ENCODE measurements at places on chromosomes 1 and 21. TPM values are rescaled to one million over a fixed set of nuclear protein-coding genes. Genes with fewer than 3 reads are reported as not detected.

DNA sequence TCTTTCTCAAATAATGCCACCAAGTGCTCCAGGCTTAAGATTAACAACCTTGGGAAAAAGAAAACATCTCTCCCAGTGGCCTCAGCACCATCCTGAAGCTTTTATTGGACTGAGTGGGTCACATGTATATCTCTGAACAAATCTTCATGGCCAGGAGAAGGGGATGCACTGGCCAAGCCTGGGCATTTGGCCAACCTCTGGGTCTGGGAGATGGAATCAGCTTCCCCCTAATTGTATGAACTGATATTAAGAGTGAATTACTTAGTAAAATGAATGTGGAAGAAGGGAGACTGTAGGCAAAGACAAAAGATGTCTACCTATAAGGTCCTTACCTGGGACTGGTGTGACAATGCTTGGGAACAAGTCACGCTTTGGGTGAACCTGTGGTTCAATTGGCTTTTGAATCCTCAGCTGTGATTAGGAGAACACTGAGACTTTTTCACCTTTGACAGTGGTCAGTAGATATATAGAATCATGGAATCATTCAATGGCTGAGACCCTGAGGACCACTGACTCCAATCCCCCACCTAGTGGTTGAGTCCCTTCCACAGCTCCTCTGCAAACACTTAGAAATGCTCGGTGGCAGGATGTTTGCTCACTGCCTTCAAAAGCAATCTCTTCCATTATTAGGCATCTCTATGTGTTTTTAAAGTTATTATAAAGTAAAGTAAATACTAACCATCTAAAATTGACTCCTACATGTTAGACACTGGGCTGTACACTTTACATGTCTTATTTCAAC lies 102.6 kb upstream of the ATP1A1 start:
- H3K4me1 ChIP-seq = no peaks in the 10 kb centered on the region
- H3K27me3 ChIP-seq = no peaks in the 10 kb centered on the region
- H3K27ac ChIP-seq = no peak overlapping the region
- DNase-seq = no peak

DNA sequence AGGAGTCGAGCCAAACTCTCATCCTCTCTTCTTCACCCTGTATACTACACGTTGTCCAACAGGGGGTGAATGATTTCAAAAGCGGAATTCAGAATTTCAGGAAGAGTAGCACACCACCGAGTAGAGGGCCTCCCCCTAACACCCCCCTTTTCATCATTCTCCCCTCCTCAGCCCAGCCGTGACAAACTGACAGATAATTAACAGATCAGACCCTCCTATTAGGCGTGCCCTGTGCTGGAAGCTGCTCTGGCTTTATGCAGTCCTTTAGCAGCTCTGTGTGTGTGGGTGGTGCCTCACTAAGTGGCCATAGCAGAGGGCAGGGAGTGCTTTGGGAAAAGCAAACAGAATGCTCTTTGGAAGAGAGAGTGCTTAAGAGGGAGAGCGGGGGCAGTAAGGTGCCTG lies 44.3 kb downstream of the PEX14 start:
- no peak for DNase-seq
- H3K27me3 ChIP-seq = no peaks in the 10 kb centered on the region
- H3K27ac ChIP-seq = no peak overlapping the region
- H3K36me3 ChIP-seq = peaks cover 20% of the 10 kb centered on the region
- peaks cover 59% of the 10 kb centered on the region for H3K4me1 ChIP-seq

Gene TNNT2
- not detected for total RNA-seq

Gene PEAR1
- 0.21 TPM for total RNA-seq

GRCh38 chr1:31801458-31801857 lies 14.4 kb downstream of the SPOCD1 start:
- DNase-seq = no peak
- peaks cover 9% of the 10 kb centered on the region for H3K4me1 ChIP-seq
- H3K27me3 ChIP-seq = peaks cover 5% of the 10 kb centered on the region
- H3K27ac ChIP-seq = no peak overlapping the region
- H3K36me3 ChIP-seq = no peaks in the 10 kb centered on the region

GRCh38 chr1:209413062-209413461 lies 170.5 kb upstream of the CAMK1G start:
- DNase-seq = no peak
- no peak overlapping the region for H3K4me3 ChIP-seq
- no peaks in the 10 kb centered on the region for H3K4me1 ChIP-seq
- H3K36me3 ChIP-seq = no peaks in the 10 kb centered on the region
- peaks cover 20% of the 10 kb centered on the region for H3K27me3 ChIP-seq

GRCh38 chr1:246907472-246907871 lies 24.3 kb downstream of the AHCTF1 start:
- H3K27me3 ChIP-seq = no peaks in the 10 kb centered on the region
- H3K4me1 ChIP-seq = no peaks in the 10 kb centered on the region

DNA sequence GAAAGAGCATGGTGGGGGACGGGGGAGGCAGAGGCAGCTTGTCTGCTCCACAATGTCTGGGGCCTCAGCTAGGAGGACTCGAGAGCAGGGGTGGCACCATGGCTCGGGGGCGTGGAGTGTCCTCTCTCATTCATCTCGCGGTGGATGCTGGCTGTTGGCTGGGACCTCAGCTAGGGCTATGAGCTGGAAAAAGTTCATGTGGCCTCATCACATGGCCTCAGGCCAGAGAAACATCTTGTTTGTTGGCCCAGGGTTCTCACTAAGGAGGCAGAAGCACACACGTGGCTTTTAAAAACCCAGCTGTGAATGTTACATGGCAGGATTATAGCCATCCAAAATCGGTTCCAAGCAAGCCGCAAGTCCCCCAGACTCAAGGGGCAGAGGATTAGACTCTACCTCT lies 6.2 kb upstream of the CENPS start:
- DNase-seq = no peak
- no peaks in the 10 kb centered on the region for H3K27me3 ChIP-seq
- peaks cover 15% of the 10 kb centered on the region for H3K36me3 ChIP-seq
- peaks cover 4% of the 10 kb centered on the region for H3K4me1 ChIP-seq
- no peak overlapping the region for H3K27ac ChIP-seq

Gene CSF3R
- 0.05 TPM for total RNA-seq

GRCh38 chr1:98385652-98386051 lies 275.9 kb upstream of the SNX7 start:
- H3K36me3 ChIP-seq = peaks cover 10% of the 10 kb centered on the region
- H3K27ac ChIP-seq = no peak overlapping the region
- no peak overlapping the region for H3K4me3 ChIP-seq
- DNase-seq = no peak
- H3K4me1 ChIP-seq = peaks cover 24% of the 10 kb centered on the region

DNA sequence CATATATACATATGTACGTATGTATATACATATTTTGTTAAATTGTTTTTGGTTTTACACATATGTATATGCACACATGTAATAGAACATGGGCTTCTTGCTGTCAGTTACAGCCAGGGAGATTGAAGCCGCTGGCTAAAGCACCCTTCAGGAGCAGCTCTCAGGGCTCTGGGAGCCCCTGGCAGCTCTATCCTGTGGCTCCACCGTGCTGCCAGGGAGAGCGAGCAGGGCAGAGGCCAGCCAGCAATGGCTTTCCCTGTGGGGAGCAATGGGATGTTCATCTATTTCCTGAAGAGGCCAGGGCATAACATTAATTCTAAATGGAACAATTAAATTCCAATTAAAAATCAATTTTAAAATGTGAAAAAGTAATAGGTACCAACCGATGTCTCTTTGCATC lies 102.9 kb downstream of the PSMG1 start:
- H3K27me3 ChIP-seq = peaks cover 5% of the 10 kb centered on the region
- DNase-seq = no peak
- H3K4me1 ChIP-seq = no peaks in the 10 kb centered on the region

Gene CRYAA
- not detected for total RNA-seq

- peak overlapping the region; percentile 34 for H3K4me3 ChIP-seq
- DNase-seq = peak; percentile 53
- peaks cover 16% of the 10 kb centered on the region for H3K4me1 ChIP-seq
- H3K27me3 ChIP-seq = peaks cover 15% of the 10 kb centered on the region
- H3K36me3 ChIP-seq = no peaks in the 10 kb centered on the region
- peak overlapping the region; percentile 78 for H3K27ac ChIP-seq
Observed at GRCh38 chr1:112344754-112345423, 51.1 kb upstream of the CTTNBP2NL start.

DNA sequence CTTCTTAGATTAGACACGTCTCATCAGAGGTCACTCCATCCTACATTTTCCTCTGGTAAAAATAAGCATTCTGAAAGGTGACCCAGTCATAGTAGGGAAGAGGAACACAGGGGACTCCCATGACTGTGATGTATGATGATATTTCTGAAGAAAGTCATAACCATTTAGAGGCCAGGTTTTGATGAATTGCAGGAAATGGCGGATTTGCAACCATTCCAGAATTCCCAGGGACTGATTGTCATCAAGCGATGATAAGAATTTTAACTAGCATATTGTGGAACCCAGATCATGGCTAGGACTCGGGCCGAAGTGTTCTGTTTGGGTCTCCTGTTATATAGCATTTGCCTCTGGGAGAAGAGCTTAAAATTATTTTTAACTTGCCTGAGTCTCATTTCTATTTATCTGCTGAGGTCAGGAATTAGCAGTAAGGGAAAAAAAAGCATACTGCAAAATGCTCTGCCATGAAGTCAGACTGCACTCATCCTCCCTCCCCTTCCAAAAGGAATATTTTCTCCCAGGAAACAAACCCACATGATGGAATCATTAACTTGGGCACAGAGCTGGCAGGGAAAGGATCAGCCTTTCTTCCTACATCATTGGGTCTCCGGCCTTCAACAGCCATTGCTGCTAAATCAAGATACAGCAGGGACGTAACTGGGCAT lies 286.7 kb downstream of the HLX start:
- H3K4me3 ChIP-seq = no peak overlapping the region
- H3K36me3 ChIP-seq = no peaks in the 10 kb centered on the region
- H3K27me3 ChIP-seq = no peaks in the 10 kb centered on the region
- no peak overlapping the region for H3K27ac ChIP-seq
- no peaks in the 10 kb centered on the region for H3K4me1 ChIP-seq

DNA sequence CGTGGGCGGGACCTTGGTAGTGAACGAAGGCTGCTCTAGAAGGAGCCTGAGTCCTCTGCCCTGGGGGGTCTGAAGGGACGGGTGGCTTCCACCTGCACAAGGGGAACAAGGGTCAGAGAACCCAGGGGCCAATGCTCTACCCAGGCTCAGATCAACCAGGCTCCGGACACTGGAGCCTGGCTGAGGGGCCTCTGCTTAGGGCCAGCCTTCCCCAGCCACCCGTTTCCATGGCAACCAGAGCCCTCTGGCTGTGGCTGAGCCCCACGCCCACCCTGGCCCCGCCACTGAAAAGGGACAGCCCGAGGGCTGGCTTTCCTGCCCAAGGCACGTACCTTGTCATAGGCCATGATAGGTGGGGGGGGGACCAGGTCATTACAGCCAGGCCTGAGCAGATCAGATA lies 724.6 kb downstream of the PTPRU start:
- no peaks in the 10 kb centered on the region for H3K36me3 ChIP-seq
- no peaks in the 10 kb centered on the region for H3K4me1 ChIP-seq
- H3K27me3 ChIP-seq = no peaks in the 10 kb centered on the region
- no peak overlapping the region for H3K27ac ChIP-seq
- no peak for DNase-seq

Gene TMIGD3
- not detected for total RNA-seq

Gene FCER1A
- not detected for total RNA-seq

Gene S100A8
- not detected for total RNA-seq

DNA sequence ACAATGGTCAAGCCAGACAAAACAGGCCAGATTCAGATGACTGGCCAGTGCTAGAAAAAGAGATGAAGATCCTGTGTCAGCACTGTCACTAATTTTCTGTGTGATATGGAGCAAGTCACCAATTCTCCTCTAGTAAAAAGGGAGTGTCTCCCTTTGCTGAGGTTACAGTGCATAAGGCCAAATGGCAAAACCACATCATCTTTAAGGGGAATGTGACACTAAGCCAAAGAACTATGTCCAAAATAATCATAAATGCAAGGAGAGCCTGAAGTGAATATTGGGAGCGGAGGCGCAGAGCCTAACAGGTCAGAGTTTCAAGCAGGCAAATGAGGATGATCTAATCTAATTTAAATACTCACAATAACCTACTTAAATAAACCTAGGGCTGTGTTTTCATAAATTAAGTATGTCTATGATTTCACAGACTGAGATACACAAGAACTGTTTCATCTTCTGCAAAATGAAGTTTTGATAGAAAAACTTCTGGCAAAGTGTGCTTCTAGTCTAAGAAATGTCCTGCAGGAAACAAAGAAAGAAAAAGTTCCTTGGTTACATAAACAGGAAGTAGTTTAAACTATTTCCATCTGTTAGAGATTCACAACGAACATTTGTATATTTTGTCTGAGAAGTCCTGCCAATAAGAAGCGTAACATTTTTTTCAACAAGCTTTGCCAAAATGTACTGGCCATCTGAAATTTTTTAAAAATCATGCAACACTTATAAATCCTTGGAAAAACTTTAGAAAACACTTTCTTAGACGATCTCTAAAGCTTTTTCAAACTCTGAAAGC lies 290.2 kb downstream of the LRRC40 start:
- H3K4me3 ChIP-seq = no peak overlapping the region
- DNase-seq = no peak
- H3K27ac ChIP-seq = no peak overlapping the region

Gene TNFRSF9
- total RNA-seq = 1.3 TPM
